ENCODE measurements at places on chromosomes 5 and 9.

GRCh38 chr9:129436751-129437625 is 183.9 kb downstream of the C9orf50 start:
- DNase-seq, result no peak

DNA sequence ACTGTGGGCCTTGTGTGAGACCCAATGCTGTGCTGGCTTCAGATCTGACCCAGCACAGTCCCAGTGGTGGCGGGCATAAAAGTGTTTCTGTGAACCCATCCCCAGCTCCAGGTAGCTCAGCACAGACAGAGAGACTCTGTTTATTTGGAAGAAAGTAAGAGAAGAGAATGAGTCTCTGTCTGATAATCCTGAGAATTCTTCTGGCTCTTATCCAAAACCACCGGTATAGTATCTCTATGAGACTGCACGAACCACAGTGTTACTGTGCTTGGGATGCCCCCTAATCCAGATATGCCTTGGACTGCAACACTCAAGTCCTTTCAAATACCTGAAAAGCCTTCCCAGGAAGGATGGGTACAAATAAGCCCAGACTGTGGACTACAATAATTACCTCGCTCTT is 1660.8 kb upstream of the ACO1 start:
- DNase-seq, result no peak

GRCh38 chr5:136025900-136026299 is 2.9 kb upstream of the TGFBI start:
- DNase-seq, result no peak

DNA sequence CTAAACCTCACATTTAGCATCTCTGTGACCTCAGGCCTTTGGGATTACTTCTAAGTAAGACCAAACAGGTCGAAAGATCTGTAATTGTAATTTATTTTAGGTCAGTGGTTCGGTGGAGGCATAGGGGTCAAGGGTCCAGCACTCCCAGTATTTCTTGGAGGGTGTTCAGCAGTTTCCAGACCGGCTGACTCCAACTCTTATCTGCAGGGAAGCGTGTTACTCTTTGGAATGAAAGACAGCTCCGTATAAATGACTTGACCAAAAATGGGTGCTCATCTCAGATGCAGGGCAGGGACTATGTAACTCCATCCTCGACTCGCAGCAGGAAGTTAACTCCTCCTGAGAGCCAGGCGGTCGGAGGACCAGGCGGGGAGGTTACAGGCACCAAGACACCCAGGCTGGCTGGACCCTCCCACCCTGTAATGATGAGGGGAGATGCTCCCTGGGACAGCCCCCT is 620 bp upstream of the VPS13A start:
- no peak for DNase-seq

GRCh38 chr9:77864211-77864889 is 167.3 kb downstream of the GNAQ start:
- peak; percentile 98 for DNase-seq

DNA sequence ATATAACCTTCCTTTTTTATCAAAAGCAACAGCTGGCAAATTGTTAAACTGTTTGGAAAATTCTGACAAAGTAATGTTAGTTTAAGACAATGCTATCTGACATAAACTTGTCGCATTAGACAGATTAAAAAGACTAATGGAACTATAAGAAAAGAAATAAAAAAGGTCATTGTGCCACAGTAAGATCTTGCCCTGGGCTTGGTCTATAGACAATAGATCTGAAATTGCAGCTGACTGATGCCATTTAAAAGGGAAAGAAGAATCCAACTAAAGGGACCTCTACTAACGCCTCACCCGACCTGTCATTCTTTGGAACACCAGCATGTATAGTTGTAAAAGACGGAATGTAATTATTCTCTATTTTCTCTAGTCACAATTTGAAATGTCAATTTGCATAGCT is 644.4 kb upstream of the GRAMD2B start:
- no peak for DNase-seq

DNA sequence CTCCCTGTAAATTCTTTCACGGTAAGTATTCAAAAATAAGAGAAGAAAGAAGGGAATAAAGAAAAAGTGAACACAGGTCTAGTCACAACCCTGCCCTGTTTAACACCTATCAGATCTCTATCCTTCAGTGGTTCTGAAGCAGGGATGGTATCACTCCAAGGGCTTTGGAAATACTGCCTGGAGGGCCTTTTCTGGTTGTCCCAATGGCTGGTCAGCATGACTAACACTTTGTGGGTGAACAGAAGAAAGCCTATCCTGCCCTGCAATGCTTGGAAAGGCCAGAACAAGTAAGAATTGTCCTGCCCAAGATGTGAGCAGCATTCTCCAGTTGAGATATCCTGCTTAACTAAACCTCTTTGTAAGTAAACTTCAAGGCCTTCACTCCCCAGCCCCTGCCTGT is 124.9 kb downstream of the TMEM167A start:
- DNase-seq, result no peak

DNA sequence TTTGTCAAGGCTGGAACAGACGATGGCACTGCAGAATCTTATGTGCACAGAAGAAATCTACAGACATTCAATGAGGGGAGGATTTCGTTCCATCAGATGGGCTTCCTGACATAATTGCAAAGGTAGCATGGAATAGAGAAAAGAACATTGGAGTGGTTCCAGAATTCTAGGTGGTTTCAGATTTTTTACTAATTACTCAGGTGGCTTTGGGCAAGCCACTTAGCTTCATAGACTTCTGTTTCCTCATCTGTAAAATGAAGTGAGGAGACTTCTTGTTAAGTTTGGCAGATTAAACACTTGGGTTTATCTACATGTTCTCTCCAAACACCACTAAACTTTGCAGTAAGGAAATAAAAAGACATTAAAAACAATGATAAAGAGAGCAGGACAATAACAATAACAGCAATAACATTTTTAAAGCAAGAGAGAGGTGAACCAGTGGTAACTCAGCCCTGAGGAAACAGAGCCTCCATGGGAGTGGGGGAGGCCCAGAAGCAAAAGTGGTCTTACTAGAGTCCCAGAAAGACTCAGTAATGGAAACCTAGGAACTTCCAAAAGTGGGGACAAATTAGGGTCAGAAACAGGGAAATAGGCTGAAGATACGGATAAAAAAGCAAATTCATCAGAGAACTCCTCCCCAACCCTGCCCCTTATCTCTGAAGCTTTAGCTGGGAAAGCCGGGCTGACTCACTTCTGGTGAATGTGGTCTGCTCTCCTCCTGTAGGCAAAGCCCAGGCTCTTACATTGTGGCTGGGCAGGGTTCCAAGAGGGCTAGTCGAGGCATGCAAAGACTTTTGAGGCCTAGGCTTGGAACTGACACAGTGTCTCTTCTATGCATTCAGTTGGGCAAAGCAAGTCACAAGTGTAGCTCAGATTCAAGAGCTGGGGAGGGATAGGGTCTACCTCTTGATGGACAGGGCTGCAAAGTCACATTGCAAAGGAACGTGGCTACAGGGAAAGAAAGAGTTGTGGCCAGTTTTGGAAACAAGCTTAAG is 11.8 kb upstream of the ACTBL2 start:
- peak; percentile 91 for DNase-seq

DNA sequence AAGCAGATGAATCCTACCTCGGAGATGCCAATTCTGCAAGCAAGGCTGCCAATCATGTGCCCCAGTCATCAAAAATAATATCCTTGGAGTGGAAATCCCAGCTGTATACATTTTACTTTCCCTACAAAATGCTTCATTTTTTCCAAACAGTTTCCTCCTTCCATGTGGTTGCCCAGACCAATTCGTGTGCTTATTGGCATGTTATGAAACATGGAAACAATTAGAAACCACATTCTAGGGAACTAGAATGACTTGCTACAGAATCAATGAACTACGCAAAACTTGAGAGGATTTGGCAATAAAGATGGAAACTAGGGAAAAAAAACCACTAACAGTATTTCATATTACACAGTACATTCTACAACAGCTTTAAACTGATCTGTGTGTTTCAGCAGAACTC is 584.5 kb upstream of the DMAC1 start:
- peak; percentile 91 for DNase-seq

- no peak for DNase-seq
Observed at GRCh38 chr5:14450018-14450524, 131.5 kb upstream of the OTULINL start.
